ENCODE measurements at places on chromosomes 1 and 21.

DNA sequence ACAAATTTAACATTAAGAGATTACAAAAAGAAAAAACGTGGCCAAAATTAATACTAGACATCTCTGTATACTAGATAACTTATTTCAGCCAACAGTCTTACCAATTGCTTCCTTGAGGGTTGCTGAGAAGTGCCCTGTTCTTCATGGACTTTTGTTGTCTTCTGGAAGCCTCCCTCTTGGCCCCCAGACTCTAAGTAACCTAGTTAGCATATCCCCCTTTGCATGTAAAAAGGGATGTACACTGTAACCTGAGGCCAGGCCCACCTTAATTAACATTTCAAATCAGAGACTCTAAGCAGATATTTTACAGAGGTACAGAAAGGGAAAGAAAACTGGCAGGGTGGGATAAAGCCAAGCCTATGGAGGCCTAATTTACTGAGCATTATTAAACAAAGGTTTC, 1047.3 kb downstream of the ADGRL2 start:
- no peak for DNase-seq

DNA sequence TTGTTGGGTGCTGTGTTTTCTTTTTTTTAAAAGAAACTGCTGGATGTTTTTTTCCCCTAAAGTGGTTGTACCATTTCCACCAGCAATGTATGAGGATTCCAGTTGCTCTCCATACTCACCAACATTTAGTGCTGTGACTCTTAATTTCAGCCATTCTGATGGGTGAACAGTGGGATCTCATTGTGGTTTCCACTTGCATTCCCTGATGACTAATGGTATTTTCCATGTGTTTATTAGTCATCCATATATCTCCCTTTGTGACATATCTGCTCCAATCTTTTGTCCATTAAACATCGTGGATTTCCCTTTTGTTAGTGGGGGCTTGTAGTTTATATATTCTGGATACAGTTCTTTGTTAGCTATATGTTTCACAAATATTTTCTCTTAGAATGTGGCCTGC, 206.0 kb downstream of the CAMTA1 start:
- no peak for DNase-seq

DNA sequence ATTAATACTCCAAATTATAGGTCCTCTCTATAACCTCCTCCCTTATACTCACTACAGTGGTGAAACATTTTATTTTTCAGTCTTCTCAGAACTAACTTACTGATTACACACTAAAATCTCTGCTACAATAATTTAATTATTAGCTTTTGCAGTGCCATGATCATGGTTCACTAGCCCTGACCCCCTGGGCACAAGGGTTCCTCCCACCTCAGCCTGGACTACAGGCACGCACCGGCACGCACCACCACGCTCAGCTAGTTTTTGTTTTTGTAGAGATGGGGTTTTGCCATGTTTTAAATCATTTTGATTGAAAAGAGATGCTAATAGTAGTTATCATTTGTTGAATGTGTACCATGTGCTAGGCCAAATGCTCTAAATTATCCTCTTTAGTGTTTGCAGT, 6.3 kb downstream of the PATJ start:
- DNase-seq: no peak

DNA sequence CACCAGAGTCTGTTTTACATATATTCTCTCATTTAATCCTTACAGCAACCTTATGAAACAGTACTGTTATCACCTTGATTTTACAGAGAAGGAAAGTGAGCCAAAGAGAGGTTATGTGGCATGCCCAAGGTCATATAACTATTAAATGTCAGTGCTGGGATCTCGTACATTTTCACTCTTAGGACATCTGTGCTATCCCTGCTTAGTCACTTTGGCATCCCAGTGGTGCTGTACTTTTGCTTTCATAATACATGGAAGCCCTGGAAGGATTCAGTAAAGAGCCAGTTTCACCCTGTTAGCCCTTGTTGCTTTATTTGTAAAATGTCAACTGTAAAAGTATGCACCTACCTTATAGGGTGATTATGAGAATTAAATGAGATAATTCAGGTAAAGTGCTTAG, 104.4 kb downstream of the NFIA start:
- DNase-seq: no peak

- DNase-seq: no peak
Observed at GRCh38 chr1:169326956-169327268, 40.7 kb downstream of the NME7 start.

GRCh38 chr1:150164779-150165178, 15.1 kb downstream of the PLEKHO1 start:
- DNase-seq: no peak

DNA sequence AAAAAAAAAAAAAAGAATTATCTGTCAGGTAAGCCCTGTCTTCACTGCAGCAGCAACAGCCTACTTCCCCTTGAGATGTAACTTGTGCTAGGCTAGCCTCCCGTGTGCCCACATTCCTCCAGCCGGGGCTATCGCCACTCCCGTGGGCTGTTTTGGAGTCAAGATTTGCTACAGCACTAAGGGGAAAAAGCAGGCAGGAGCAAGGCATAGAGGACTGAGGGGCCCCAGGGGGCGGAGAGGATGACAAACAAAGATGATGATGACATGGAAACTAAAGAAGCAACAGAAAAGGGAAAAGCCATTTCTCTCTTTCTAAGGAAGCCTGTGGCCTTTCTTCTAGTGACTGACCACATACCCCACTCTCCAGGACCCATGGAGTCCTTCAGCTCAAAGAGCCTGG, 1.9 kb downstream of the TNFAIP8L2 start:
- DNase-seq: no peak

- no peak for DNase-seq
Observed at GRCh38 chr1:36322786-36323635, 434 bp downstream of the EVA1B start.

DNA sequence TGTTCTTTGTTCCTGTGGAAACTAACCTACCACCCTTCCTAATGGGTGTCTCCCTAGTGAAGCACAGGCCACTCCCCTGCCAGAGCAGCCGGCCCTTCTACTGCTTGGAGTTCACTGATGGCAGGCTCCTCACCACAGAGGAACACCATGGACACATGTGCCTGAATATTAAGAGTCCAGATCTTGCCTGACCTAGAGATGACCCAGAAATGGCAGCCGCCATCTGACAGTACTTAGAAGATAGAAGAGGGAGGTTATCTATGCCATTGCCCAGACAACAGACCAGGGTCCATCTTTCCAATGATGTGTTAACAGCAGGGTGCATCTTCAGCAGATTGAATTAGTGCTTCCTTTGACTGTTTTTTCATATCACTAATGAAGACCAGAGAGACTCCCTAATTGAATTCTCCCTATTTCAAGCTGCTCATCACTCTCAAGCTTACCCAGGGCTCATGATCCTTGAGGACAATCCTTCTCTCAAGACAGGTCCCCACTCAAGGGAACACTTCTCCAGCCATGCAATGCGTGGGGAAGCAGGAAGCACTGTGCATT, 59.8 kb downstream of the PLEKHA6 start:
- no peak for DNase-seq

- DNase-seq: peak; percentile 73
Observed at GRCh38 chr1:227318016-227318852, at the start of gene CDC42BPA. TSS of gene CDC42BPA (minus strand) at chr1:227318492. CDS start at chr1:227317182, 1,310 bp downstream.

- no peak for DNase-seq
Observed at GRCh38 chr1:153936011-153936802, 10.3 kb downstream of the DENND4B start.

DNA sequence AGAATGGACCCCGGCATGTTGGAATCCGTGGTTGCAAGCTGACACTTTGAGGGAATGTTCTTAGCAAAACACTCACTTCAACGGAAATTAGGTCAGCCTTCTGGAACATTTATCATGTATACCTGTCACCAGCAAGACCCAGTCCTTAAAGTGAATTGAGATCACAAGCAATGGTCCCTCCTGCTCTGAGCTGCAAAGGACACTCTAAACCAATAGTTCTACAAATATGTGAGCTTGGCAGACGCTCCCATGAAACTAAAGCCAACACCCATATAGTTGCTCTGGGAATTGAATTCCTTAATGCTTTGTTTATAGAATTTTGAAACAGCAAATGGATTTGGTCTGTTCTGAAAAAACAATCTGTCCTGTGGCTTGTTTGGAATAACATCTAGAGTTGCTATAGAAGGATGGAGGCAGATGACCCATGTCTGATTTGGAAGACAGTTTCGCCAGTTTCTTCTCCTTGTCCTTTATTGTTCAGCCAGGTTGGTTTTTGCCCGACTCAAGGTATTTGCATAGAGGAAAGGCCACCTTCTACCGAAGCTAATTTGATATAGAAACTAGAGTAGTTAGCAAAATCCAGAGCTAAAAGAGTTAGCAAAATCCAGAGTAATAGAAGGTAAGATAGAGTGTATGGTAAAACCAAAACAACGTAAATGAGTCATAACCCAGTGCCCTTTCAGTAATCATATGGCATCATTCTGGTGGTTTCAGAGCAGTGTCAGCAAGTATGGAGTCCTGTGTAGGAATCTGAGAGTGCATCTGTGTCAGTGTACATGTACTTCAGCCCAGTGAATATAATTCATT, 236.2 kb downstream of the NFIA start:
- no peak for DNase-seq

DNA sequence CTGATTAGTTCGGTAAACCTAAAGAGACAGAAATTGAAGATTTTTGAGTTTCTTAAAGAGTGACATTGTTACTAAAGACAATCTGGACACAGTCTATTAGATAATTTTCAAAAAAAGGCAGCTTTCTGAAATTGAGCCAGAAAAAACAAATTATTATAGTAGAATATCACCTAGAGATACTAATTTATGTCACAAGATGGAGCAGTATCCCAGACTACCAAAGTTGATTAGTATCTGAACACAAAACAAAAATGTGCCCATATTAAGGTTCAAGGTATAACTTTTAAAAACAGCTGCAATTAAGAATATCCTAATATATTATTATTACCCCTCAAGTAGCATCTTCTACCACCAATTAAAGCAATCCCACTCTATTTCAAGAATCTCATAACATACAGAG, 40.5 kb upstream of the SYT2 start:
- no peak for DNase-seq

DNA sequence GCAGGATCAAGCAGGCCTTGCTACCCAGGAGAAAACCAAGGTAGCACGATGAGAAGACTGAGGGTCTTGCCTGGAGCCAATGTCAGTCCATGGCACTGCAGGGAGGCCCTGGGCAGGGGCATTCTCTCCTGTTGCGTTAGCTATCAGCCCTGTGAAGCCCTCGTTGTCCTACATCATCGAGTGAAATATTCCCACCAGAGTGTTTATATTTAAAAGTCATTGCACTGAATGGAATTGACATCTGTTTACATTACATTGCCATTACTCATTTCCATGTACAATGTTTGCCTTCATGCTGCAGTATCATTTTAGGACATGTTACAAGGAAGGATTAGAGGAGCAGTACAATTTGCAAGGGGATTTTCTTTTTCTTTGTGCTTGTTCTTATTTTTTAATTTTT, 243.9 kb downstream of the KAZN start:
- DNase-seq: no peak

DNA sequence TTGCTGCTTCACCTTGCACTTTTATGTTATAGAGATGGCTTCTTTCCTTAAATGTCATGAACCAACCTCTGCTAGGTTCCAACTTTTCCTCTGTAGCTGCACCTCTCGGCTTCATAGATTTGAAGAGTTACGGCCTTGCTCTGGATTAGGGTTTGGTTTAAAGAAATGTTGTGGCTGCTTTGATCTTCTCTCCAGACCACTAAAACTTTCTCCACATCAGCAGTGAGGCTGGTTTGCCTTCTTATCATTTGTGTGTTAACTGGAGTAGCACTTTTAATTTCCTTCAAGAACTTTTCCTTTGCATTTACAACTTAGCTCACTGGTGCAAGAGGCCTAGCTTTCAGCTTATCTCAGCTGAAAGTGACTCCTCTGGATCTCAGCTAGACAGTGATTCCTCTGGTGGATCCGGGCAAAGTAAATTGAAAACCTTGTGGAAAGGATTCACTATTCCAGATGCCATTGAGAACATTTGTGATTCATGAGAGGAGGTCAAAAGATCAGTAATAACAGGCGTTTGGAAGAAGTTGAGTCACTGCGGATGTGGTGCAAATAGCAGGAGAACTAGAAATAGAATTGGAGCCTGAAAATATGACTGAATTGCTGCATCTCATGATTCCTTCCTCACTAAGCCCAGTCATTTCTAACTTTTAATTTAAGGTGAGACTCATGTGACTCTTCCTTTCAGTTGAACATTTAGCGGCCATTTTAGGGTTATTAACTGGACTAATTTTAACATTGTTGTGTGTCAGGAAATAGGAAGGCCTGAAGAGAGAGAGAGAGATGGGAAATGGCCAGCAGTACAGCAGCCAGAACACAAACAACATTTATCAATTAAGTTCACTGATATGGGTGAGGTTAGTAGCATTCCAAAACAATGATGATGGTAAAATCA, 16.2 kb upstream of the RGS1 start:
- DNase-seq: no peak

- no peak for DNase-seq
Observed at GRCh38 chr1:245698860-245699259, 544.1 kb downstream of the KIF26B start.

- no peak for DNase-seq
Observed at GRCh38 chr1:36304970-36305914, 926 bp upstream of the SH3D21 start.

GRCh38 chr1:37605061-37605650, 9.4 kb upstream of the GNL2 start:
- DNase-seq: no peak

DNA sequence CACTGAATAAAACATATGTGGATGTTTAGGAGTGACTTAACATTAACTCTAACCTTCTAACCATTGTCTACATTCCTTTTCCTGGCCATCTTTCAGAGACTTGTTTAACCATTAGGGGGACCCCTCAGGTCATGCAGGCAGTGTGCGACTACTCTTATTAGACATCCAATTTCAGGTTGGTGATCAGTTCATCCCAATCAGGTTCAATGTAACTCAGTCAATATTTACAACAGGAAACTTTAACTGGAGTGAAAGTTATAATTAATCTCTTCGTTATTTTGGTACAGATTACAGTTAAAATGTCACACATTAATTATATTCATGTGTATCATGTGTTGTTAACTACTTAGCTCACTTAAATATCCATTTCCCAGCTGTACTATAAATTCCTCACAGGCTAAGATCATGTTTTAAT, 68.8 kb upstream of the RGS1 start:
- no peak for DNase-seq

DNA sequence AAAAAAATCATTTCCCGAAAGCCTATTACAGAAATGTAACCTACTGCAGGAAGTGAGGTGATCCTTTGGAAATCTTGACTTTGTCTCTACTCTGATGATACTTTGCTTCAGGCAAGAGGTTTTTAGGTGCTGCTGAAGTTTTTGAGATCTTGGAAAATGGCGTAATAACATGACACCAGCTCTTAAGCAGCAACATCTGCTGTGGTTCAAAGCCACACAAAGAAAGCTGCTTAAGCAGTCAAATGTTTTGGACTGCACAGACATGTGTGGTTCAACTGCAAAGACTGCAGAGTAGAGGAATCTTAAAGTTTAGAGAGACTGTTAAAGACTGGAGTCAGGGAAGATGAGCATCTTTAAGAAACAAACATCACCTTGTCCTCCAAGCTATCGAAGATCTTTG, 139.0 kb downstream of the RASAL2 start:
- peak; percentile 2 for DNase-seq

GRCh38 chr1:52552236-52552504, 722 bp downstream of the TUT4 start:
- peak; percentile 27 for DNase-seq

- no peak for DNase-seq
Observed at GRCh38 chr1:50516056-50516455, 92.8 kb upstream of the DMRTA2 start.

- no peak for DNase-seq
Observed at GRCh38 chr1:203250911-203251310, 21.4 kb upstream of the CHIT1 start.

- DNase-seq: no peak
Observed at GRCh38 chr1:12341667-12342066, 111.8 kb downstream of the VPS13D start.

All from DMS 273 treated with DMSO at 0.1 percent for 48 hours (cell line).